Amygdala (tissue), 56 donors: ENCODE measurements at places on chromosomes 4 and X.

- no peak for DNase-seq
Observed at GRCh38 chrX:31199056-31199839, 127.4 kb upstream of the FTHL17 start.

DNA sequence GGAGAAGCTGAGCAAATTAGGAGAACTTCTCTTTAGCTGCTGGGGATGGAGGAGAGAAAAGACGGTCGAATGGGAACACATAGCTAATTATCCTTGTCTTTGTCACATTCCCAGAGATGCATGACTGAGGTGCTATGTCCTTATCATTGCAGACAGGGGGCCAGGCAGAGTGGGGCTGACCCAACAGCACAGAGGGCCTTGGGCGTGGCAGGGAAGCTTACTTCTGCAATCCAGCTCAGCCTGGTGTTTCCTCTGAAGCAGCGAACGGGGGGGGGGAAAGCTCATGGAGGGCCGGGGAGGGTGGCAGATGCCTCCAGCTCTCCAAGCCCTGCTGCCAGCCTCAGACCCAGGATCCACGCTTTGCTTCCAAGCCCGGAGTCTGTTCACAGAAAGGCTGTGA, 50.8 kb upstream of the HOPX start:
- no peak for DNase-seq

GRCh38 chrX:13664020-13664419, 11.1 kb downstream of the TCEANC start:
- no peak for DNase-seq

DNA sequence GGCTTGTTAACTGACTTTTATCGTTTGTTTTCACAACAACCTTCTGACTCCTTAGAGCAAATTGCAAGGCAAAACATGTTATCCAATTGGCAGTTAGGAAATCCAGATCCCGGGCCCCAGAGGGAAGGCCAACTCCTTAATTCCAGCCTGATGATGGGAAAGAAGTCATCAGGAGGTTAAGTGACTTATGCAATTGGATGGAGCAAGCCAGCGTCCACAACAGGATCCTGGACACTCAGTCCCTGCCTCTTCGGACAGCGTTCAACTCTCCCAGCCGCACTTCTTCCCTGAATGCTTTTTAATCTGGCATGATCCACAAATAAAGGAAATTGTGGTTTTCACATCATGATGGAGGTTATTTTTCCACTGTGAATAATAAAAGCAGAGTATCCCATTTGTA, 310.1 kb downstream of the RAB28 start:
- no peak for DNase-seq

DNA sequence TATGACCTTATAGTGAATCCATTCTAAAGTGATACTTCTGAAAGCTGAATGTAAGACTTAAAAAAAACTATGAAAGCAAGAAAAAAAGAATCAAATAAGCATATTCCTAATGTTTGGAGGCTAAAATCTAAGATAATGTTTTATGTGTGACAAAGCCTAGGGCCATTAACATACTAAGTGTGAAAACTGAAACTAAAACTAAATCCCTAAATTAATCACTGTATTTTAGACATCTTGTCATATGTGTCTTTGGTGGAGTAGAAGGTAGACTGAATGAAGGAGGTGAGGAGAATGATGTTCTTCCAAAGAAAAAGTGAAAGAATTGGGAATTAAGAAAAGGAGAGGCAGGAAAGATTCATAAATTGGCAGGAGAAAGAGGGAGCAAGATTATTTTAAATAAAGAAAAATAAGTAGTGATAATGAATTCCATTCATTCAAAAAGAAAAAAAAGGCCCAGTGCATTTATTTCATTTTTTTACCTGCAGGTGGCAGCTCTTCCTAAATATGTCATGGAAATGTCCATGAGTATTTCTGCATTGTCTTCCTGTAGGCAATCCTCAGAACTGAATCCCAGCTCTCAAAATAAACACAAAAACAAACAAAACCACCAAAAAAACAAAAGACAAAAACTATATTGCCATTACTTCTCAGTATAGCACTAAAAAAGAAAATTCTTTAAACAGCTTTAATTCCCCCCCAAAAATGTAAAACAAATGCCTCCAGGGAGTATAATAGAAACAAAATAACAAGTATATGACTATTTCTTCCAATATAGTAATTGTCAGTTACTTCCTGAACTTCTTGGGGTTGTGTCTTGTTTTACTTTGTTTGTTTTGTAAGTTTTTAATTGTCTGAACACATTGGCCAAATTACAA, 17.0 kb upstream of the AP1AR start:
- DNase-seq: no peak

DNA sequence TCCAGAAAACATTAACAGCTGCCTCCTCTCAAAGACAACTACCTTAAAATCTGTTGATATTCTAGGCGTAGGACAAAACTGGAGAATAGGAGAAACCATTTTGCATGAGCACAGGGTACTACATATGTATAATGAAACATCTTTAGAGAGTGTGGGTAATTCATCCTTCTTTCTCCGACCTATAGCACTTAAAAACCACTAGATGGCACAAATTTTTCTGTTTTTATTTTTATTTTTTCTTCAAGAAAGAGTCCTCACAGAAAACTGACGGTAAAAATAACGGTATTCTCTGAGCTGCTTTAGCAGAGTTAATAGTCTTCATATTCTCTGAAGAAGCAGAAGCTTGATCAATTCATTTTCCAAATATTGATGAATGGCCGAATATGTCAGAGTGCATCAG, 14.6 kb downstream of the SMIM31 start:
- DNase-seq: no peak

- DNase-seq: no peak
Observed at GRCh38 chr4:142493255-142494110, 352.6 kb downstream of the INPP4B start.

GRCh38 chrX:30620980-30621618, 32.1 kb upstream of the GK start:
- DNase-seq: no peak

GRCh38 chr4:183987987-183988392, 82.9 kb downstream of the STOX2 start:
- DNase-seq: peak; percentile 42

DNA sequence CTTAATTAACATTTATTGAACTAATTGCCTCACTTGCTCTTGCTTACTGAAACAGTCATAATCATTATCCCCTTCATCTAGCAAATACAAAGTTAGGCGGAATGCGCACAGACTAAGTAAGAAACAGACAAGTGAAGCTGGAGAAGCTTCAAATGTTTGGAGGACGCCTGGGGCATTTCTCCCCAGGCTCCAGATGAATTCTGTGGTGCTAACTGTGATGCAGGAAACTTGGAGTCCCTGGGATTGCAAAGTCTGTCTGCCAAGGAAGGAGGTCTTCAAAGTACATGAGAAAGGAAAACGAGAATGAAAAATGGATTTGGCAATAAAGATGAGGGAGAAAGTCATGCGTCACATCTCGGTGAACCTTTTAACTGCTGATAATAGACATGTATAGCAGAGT, 23.6 kb upstream of the MFAP3L start:
- DNase-seq: no peak

GRCh38 chr4:52715255-52715897, 35.8 kb downstream of the ERVMER34-1 start:
- DNase-seq: no peak
